ENCODE measurements at places on chromosomes 11 and 22.

- DNase-seq = no peak
Measured at GRCh38 chr11:1893581-1894359, 2.1 kb upstream of the PRR33 start.

DNA sequence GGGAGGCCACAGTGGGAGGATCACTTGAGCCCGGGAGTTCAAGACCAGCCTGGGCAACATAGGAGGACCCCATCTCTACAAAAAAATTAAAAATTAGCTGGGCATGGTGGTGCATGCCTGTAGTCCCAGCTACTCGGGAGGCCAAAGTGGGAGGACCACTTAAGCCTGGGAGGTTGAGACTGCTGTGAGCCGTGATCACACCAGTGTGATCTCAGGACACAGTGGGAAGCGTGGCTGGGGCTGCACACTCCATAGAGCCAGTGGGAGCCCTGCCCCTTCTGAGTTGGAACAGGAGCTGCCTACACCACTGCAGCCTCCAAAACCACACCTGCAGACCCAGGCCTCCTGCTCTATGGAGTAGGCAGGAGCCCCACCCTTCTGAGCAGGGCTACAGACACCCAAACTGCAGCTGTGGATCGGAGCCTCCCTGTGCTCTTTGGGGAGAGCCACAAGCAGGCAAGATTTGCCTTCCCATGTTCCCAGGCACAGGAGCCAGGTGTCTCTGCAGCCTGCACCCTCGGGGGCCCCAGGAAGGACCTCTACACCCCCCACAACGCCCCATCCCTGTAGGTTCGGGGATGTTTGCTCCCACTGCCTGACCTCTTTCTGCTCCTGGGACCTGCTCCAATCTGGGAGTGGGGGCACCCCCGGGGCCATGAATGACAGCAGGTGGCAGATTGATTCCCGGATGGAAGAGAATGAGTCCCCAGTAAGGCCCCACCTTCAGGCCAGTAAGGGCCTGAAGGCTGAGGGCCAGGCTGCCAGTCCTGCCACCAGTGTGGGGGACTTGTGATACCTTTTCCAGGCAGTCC lies 245.4 kb downstream of the BUD13 start:
- no peak for DNase-seq

DNA sequence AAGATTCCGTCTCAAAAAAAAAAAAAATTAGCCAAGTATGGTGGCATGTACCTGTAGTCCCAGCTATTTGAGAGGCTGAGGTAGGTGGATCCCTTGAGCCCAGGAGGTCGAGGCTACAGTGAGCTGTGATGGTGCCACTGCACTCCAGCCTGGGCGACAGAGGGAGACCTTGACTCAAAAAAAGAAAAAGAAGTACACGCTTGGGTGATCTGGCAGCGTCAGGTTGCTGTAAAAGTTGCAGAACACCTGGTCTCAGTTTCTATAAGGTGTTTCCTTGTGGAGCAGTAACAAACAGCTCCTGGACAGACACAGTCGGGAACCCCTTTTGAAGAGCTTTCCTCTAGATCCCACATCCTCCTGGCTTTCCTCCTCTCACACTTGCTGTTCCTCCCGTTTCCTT lies 45.8 kb downstream of the SCGB1A1 start:
- DNase-seq = no peak

- DNase-seq = no peak
Measured at GRCh38 chr11:6387811-6388599, 2.3 kb upstream of the SMPD1 start.

GRCh38 chr11:124867700-124868099 lies 2.5 kb downstream of the ROBO3 start:
- DNase-seq = no peak

GRCh38 chr11:95076416-95076815 lies 9.7 kb downstream of the SRSF8 start:
- no peak for DNase-seq

GRCh38 chr11:126459691-126460281 lies 104.3 kb downstream of the ST3GAL4 start:
- no peak for DNase-seq

GRCh38 chr11:110079726-110080125 lies 13.5 kb upstream of the ZC3H12C start:
- no peak for DNase-seq

Data from activated CD4-positive, CD25-positive, alpha-beta regulatory T cell (primary cell).